Mucosa of descending colon (tissue), 3 donors: ENCODE measurements at places on chromosomes 16 and 17. TPM values are rescaled to one million over a fixed set of nuclear protein-coding genes. Genes with fewer than 3 reads are reported as not detected.

DNA sequence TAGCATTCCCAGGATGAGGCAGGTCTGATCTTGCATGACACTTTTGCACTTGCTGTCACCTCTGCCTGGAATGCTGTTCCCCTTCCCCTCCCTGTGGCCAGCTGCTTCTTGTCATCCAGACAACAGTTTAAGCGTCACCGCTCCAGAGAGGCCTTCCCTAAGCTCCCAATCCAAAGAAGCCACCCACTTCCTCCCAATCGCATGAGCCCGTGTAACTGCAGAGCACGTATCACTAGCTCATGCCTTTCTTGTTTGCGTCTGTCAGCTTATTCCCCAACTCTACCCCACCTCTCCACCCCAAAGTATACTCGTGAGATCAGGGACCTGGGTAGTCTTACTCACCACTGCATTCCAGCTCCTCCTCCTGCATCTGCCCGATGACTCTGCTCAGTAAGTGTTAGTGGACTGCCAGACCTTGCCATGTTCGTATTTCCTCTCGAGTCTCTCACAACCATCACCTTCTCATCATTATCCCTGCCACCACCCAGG lies 92.8 kb downstream of the GAS7 start:
- DNase-seq: no peak

DNA sequence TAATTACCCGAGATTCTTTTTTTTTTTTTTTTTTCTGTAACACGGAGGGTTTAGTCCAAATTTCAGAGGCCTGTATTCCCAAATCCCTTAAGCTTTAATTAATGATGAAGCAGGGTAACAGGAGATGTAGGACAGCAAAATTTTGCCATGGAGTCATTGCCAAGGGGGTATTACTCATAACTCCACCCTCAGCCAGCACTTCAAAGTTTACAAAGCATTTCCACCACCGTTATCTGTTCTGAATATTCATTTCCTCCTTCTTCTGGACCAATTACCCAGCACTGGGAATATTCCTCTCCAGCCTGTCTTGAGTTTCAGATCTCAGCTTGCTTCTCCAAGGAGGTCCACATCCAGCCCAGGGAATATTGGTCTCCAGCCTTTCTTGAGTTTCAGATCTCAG lies 747.5 kb upstream of the EEF2KMT start:
- DNase-seq: no peak

DNA sequence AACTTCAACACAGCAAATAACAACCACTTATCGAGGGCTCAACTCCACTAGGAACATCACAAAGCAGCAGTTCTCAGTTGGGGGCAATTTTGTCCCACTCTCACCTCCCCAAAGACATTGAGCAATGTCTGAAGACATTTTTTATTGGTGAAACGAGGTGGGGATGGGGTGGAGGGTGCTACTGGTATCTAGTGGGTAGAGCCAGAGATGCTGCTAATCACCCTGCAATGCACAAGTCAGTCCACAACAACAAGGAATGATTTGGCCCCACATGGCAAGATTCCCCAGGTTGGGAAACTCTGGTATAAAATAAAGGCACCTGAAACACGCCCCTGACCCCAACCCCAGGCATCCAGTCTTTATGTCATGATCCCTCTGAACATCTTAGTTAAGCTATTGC lies 33.3 kb downstream of the TLE7 start:
- no peak for DNase-seq

DNA sequence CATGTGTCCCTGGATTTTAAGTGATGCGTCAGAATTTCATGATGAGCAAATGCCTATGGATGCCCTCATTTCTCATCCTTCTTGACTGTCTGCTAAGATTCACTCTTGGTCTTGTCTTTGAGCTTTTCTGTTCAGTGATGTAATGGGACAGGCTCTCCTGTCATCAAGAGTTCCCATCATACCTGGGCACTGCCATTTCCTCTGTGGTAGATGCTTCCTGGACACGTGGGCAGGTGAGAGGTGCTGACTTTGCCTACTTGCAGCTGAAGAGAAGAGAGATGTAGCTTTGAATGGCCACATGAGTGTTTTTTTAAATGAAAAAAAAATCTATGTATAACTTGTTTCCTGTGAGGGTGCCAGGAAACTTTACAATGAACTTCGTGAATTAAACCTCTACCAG lies 557.7 kb downstream of the MAF start:
- DNase-seq: no peak

DNA sequence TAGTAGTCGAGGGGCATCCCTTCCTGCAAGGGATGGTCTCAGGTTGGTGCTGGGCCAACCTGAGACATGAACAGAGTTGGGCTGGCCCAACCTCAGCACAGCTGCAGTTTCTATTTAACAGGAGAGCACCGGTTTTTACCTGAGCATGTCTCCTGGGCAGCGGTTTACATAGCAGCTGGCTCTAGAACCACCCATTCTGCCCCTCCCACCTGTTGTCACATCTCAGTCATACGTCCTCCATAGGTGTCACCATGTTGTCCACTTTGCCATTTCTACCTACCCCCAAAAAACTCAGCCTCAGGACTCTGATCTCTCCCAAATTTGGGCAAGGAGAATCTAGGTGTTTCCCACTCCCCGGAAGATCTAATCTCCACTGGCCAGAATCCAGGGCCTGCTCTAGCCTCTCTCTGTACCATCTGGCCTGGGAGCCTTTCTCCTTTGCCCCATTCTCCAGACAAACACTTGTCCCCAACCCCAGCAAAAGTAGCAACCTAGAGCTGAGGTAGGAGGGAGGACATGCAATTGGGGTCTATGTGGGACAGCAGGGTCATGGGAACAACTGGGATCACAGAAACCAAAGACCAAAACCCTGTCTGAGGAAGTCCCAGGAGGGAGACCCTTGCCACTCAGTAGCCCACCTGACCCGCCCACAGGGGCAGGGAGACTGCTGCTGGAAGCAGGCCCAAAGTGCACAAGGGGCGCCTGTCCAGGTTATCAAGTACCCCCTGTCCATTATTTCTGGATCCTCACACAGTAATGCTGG lies 19.1 kb downstream of the ETV4 start:
- no peak for DNase-seq

GRCh38 chr17:7459961-7460545 lies 15.2 kb downstream of the CHRNB1 start:
- no peak for DNase-seq

DNA sequence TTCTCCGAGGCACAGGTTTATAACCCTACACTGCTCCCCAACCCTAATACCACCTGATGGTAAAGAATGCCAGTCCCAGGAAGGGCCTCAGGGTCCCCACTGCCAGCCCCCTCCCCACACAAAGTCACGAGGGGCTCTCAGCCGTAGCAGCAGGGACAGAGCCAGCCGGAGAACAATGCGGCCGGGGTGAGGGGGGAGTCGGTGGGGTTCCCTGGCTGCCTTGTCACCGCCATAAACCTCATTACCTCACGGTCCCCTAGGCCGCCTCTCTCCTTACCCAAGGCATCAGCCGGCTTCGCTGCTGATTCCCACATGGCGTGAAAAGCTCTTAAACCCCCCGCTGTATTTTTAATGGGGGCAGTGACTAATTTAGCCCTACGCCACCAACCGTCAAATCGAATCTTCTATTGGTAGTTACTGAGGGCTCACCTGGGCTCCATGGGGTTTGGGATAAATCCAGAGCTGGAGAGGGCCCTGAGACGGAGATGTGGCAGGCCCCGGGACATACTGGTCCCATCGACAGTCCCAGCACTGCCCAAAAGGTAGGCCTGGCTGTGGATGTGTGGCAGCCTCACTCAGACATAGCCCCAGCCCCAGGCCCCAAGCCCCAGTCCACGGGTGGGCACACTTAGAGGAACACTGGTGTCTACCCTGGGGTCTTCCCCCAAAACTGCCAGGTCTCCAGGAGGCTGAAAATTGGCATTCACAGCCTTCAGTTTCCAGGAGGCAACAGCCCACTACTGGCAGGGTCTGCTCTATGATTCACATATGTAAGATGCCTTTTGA lies 115.3 kb downstream of the C16orf78 start:
- peak; percentile 24 for DNase-seq

DNA sequence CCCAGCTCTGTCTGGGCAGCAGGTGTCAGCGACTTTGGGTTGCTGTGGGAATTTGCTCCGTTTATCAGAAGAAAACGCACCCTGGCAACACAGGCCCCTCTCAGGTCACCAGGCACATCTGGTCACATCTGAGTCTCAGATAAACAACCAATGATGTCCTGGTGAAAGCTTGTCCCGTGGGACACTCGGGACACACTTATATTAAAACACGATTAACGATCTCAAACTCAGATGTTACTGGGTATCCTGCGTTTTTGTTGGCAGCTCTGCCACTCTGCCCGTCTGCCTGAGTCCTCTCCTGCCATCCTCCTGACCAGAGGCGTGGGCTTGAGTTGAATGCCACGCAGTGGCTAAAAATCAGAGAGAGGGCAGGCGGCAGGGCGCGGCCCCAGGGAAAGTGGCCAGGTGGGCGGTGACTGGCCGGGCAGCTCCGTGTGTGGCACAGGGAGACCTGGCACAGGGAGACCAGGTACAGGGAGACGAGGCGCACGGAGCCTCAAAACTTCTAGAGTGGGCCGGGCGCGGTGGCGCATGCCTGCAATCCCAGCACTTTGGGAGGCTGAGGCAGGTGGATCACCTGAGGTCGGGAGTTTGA lies 2.1 kb downstream of the SECTM1 start:
- DNase-seq: peak; percentile 77

DNA sequence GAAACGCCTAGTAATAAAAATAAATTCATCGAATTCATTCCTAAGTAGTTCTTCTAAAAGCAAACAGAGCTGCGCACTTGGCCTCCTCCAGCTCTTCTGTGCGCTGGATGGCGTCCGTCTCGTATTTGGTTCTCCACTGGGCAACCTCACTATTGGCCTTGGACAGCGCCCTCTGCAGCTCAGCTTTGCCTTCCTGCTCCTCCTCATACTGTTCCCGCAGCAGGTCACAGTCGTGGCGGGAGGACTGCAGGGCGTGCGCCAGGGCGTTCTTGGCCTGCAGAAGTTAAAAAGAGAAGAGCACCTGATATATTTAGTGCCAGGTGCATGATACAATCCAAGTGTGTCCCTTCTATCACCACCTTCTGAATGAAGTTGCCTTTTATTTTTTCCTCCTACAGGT lies 21.8 kb downstream of the MYH3 start:
- DNase-seq: no peak

DNA sequence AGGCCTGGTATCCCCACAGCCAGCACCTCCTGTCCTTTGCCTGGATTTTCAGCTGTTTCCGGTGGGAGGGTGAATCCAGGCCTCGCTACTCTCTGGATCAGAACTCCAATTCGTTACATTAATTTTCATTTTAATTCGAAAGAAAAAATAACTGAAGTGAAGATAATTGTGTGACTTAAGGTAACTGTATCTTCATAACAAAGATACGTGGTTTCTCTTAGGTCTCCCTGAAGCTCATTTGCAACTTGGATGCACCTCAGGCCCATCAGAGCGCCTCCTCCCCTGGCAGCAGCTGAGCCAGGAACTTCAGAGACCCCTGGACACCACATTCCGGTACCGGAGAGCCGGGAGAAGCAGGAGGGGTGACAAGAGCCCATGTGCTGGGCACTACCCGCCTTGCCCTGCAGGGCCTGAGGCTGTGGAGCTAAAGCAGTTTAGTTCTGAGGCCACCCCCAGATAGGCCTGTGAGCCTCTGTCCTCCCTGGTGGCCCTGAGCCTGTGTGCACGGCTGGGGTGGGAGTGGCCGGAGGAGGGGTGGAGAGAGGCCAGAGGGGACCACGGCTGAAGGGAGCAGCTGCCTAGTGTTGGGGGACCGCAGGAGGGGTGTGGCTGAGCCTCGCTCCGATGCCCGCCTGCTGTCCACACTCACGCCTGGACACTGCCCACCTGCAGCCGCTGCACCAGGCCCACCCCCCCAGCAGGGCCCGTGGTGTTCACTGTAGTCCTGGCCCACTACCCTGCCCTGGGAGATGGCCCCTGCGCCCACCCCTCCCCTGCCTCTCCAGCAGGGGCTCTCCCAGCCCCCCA lies 11.4 kb upstream of the DUS1L start:
- DNase-seq: no peak

DNA sequence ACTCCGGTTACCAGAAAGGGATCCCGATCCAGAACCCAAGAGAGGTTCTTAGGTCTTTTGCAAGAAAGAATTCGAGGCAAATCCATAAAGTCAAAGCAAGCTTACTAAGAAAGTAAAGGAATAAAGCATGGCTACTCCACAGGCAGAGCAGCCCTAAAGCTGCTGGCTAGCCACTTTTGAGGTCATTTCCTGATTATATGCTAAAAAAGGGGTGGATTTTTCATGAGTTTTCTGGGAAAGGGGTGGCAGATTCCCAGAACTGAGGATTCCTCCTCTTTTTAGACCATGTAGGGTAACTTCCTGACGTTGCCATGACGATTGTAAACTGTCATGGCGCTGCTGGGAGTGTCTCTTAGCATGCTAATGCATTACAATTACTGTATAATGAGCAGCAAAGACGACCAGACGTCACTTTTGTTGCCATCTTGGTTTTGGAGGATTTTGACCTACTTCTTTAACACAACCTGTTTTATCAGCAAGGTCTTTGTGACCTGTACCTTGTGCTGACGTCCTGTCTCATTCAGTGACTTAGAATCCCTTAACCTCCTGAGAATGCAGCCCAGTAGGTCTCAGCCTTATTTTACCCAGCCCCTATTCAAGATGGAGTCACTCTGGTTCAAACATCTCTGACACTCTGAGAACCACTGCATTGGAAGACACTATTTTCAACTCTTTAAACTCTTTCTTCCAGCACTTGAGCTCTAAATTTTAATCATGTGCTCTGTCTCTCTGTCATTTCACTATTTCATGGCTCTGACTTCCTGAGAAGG lies 203.6 kb upstream of the CACNG3 start:
- no peak for DNase-seq

- peak; percentile 63 for DNase-seq
Measured at GRCh38 chr17:9402590-9403199, 172.9 kb downstream of the STX8 start.

DNA sequence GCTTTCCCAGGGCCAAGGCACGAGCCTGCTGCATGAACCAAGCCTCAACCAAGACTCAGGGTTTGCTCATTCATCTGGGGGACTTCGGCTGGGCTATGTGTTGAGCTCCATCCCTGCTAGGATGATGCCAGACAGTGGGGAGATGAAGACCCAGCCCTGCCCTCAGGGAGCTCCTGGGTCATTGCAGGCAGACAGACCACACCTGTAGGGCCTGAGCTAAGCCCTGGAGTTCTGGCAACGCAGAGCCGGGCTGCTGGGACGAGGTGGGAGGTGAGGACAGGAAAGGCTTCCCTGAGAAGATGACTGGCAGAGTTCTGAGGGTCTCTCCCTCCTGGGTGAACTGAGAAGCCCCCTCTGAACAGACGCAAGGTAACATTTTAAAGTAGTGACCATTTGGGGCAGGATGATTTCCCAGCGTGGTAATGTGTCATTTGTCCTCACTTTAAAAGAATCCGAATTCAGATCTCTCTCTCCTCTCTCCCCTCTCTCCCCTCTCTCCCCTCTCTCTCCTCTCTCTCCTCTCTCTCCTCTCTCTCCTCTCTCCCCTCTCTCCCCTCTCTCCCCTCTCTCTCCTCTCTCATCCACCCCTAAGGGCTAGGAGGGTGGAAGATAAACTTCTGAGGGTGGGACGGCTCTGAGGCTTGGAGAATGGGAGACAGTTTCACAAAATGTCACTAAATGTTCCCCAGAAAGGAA lies 98.4 kb downstream of the MGAT5B start:
- no peak for DNase-seq

- no peak for DNase-seq
Measured at GRCh38 chr16:58019866-58020538, 5.6 kb upstream of the MMP15 start.

Gene CDRT15
- total RNA-seq: not detected

Gene CCL1
- not detected for total RNA-seq

Gene KCNJ2
- 14.4 TPM for total RNA-seq

Gene BORCS6
- total RNA-seq: 11.4 TPM

Gene ABCA10
- 3.1 TPM for total RNA-seq
